ENCODE measurements at places on chromosomes 1 and 21. TPM values are rescaled to one million over a fixed set of nuclear protein-coding genes. Genes with fewer than 3 reads are reported as not detected.

- no peak for DNase-seq
- H3K27me3 ChIP-seq, result no peaks in the 10 kb centered on the region
- H3K4me3 ChIP-seq, result no peak overlapping the region
- H3K27ac ChIP-seq, result no peak overlapping the region
- no peaks in the 10 kb centered on the region for H3K36me3 ChIP-seq
- H3K4me1 ChIP-seq, result no peaks in the 10 kb centered on the region
These were observed 110.6 kb downstream of the HS2ST1 start for GRCh38 chr1:87024936-87025540.

GRCh38 chr1:181126871-181127587 is 38.5 kb downstream of the IER5 start:
- no peaks in the 10 kb centered on the region for H3K36me3 ChIP-seq
- H3K27ac ChIP-seq, result no peak overlapping the region

GRCh38 chr1:209899948-209900347 is 38.1 kb upstream of the SYT14 start:
- no peak overlapping the region for H3K27ac ChIP-seq
- no peaks in the 10 kb centered on the region for H3K36me3 ChIP-seq
- DNase-seq, result no peak
- H3K4me1 ChIP-seq, result no peaks in the 10 kb centered on the region

Gene CRYAA
- not detected for total RNA-seq

Data from transverse colon (tissue), 4 donors.